NCI-H1436 (cell line): ENCODE measurements at places on chromosomes 2 and 18.
A peak's percentile ranks its signal among the peaks of the same experiment; 100 is the strongest.

DNA sequence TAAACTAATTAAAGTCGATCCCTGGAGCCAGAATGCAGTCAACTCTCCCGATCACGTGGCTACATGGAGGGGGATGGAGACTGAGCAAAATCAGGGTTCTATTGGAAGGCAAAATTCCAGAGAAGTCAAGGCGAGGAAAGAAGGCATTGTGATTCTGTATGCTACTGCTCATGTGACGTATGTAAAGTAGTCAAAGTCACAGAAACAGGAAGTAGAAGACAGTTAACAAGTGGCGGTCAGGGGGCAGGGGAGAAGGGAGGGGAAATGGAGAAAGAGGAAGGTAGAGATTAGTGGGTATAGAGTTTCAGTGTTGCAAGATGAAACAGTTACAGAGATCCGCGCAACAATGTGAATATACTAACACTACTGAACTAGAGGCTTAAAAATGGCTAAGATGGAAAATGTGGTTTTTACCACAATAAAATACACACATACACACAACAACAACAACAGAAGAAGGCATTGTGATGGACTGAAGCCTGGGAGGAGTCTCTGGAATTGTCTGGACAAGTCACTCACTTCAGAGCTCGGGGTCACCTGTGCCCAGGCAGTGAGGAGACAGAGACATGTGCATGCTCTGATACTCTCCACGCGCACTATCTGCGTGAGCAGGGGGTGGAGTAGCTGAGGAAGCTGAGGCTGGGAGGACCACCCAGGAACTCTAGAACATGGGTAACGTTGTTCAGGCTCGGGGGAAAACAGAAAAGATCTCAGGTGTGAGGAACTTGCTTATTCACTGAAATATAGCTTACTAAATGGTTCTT, 89.9 kb upstream of the CDCA7 start:
- DNase-seq, result no peak

GRCh38 chr2:149892563-149892962, 305.0 kb upstream of the MMADHC start:
- no peak for DNase-seq

DNA sequence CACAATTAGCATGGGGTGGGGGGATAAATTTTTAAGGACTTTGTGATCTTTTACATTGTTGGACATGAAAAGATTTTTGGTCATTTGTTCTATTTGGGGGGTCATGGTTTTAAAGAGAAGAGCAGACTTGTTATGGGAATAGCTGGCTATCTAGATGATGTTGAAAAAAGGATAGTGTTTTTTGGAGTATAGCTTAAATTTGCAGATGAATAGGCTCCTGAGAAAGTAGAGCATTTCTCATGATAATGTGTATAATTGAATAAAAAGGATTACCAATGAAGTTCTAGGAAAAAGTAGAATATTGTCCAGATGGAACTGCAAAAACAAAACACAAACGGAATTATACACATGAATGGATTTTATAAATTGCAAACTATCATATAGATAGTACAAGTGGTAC, 186.3 kb downstream of the GPD2 start:
- no peak for DNase-seq

DNA sequence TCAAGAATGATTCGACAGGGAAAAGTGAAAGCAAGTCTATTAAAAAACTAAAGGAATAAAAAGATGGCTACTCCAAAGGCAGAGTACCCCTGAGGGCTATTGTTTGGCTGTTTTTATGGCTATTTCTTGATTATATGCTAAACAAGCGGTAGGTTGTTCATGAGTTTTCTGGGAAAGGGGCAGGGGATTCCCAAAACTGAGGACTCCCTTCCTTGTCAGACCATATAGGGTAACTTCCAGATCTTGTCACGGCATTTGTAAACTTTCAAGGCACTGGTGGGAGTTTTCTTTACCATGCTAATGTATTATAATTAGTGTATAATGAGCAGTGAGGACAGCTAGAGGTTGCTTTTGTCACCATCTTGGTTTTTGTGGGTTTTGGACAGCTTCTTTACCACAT, 474.9 kb upstream of the MC4R start:
- no peak for DNase-seq

GRCh38 chr18:74567822-74568221, 29.8 kb upstream of the ZNF407 start:
- DNase-seq, result no peak

GRCh38 chr18:9757827-9758621, 49.9 kb downstream of the RAB31 start:
- DNase-seq, result no peak

- no peak for DNase-seq
Observed at GRCh38 chr2:236908439-236909192, 177.1 kb upstream of the COPS8 start.

GRCh38 chr2:20382965-20383810, 32.5 kb upstream of the PUM2 start:
- no peak for DNase-seq

DNA sequence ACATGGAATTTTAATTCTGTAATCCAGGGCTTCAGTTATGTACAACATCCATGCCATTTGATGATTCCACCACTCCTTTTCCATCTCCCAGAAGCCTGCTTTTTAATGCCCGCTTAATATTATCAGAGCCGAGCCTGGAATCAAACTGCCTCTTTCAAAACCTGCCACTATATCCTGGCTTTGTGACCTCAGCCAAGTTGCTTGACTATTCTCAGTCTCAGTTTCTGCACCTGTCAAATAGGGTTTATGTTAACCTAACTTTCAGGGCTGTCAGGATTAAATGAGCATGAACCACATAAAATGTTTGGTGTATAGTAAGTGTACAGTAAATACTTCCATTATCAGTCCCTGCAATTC, 108.7 kb downstream of the XRCC5 start:
- DNase-seq, result no peak

- DNase-seq, result no peak
Observed at GRCh38 chr18:46250084-46250811, 146.1 kb downstream of the HAUS1 start.

DNA sequence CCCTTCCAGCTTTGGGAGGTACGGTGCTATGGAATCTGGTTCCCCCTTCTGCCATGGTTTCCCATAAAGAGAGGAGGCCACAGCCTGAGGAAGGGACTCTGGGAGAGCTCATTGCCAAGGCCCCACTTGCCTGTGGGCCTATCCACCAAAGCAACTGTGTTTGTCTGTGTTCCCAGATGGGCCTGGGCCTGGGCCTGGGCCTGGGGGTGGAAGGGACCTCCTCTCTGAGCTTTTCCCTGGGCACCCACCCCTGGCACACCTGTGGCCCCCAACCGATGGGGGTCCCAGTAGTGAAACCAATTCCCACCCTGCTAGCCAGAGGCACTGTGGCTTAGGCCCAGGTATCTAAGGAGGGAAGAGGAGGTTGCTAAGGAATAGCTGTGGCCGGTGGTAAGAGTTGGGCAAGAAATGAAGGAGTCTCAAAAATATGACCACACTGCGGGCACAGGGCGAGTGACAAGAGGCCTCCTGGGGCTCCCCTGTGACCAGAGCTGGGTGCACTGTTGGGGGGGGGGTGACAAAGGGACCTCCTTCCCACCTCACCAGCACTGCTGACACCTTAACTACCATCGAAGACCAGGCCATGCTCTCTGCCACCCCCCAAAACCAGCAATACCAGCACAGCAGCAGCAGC, 4.9 kb upstream of the DUSP2 start:
- no peak for DNase-seq

DNA sequence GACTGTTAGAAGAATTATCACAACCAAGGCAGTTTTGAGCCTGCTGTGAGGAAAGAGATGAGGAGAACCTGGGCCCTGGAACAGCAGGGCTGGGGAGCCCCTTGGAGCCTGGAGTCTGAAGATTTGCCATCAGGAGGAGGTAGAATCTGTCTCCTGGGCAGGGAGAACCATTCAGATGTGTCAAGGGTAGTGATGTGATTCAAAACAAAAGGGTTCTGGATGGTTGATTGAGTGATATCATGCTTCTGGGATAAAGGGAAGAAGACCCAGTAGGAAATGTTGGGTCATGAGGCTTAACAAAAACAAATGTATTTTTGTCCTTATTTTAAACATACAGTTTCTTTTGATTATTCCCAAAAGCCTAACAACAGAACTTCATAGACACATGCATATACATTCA, 28.6 kb downstream of the RNF144A start:
- no peak for DNase-seq

GRCh38 chr2:39732482-39732881, 46.6 kb downstream of the THUMPD2 start:
- no peak for DNase-seq

DNA sequence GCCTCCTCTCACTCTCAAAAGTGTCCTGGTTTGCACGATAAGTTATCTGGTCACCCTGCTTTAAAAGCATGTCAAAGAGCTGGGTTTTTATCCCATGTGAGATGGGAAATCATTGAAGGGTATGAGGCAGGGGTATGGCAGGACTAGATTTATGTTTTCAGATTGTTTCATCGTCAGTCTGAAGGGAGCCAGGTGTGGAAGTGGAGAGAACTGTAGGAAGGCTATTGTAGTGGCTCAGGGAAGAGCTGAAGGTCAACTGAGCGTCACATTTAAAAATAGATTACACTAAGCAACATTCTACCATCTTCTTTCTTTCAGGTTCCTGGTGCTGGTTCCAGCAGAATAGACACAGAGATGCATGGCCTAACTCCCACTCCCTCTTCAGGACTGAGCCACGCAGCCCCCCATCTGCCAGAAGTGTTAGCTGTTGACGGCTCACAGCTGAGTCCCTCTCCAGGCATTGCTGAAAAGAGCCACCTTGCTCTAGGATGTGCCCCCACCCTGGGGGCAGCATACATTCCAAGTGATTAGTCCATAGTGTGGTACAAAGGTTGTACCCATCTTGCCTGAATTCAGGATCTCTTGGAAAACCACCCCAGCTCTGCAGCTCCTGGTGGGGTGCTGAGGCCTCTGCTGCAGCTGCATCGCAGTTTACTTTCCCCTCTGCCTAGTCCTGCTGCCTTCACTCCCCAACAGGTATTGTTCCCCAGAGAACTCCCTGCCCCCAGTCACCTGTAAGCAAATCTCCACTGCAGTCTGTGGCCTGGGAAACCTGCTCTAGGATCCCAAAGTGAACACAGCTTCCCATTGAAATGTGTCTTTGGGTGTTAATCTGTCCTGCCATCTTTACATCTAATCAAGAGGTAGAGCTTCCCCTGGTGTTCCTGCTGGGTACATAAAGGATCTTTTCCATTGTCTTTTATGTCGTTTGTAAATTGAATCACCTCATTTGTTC, 79.5 kb upstream of the KLF7 start:
- peak; percentile 35 for DNase-seq

- DNase-seq, result no peak
Observed at GRCh38 chr2:225771701-225772100, 372.2 kb downstream of the NYAP2 start.

DNA sequence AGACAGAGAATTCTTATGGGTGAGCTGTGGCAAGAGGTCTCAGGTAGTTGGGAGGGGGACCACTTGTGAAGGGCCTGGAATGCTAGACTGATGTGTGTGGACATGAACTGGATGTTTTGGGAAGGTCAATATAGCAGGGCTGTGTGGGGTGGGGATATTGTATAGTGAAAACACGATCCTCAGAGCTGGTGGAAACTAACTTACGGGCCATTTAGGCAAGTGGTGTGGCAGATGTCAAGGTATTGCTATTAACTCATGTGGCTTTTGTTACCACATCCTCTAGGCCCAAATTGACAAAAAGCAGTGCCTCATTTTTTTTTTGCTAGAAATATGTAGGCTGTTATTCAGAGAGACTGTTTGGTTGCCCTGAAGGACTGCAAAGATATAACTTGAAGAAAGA, 8.0 kb upstream of the GALNT1 start:
- no peak for DNase-seq

DNA sequence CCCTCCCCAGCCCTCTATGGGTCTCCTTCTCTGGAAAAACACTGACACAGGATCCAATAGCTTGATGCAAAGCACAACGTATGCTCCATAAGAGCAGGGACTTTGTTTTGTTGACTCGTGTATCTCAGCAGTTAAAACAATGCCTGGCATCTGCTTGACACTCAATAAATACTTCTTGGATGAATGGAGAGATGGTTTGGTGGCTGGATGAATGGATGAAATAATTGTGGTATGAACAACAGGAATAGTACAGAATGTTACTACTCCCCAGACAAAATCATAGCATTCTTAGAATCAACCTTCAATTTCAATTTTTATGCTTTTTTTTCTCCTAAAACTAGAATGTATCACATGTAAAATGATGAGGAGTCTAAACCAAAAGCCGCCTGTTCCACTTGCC, 57.4 kb downstream of the KCNE4 start:
- DNase-seq, result no peak

GRCh38 chr2:232980683-232981082, 32.4 kb downstream of the NGEF start:
- peak; percentile 49 for DNase-seq

DNA sequence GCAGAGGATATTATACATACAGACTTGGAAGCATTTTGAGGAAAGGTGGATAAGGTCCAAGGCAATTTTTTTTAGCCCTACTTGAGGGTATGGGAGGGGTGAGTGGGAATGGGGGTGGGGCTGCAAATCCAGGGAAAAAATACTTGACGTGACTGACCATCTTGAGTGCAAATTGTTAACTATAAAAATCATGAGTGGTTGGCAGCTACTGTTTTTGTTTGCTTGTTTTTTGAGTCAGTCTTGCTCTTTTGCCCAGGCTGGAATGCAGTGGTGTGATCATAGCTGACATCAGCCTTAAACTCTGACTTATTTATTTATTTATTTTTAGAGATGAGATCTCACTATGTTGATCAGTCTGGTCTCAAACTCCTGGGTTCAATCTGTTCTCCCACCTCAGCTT, 458.8 kb downstream of the PIK3C3 start:
- no peak for DNase-seq

GRCh38 chr2:230976671-230977171, 19.2 kb upstream of the SPATA3 start:
- no peak for DNase-seq

GRCh38 chr2:171763602-171764001, 76.3 kb downstream of the DYNC1I2 start:
- DNase-seq, result no peak

DNA sequence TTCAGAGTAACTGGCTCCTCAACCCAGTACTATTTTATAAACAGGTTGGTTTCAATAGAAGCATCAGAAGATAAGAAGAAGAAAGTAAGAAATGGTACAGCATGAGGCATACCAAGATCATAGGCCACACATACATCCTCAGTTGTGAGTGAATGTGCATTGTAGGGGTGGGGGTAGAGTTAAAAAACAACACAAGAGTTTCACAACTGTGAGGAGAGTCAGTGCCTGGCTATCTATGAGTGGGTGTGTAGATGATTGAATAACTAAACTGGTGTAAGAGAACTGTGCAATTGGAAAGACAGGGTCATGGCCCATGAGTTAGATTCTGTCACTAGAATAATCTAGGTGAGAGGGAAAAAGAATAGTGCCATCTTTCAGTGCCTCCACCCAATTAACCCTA, 748.2 kb upstream of the ACVR2A start:
- DNase-seq, result no peak

- no peak for DNase-seq
Observed at GRCh38 chr2:85475799-85476490, 57.4 kb downstream of the SH2D6 start.

DNA sequence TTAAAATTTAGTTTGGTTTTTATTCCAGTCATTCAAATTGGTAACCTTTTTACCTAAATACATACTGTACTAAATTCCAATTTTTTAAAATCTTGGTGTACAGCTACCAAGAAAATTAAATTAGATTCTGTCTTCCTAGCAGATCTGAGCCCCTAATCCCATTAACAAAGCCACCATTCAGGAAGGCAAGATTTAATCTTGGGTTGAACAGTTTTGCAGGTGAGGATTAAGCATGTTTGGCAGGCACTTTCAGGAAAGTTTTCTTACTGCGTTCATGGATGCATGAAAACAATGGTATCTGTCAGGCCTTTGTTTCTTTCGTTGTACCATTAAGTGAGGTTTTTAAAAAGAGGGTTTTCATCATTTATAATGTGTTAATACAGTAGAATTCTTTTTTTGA, 32.8 kb downstream of the ITPRID2 start:
- no peak for DNase-seq

- no peak for DNase-seq
Observed at GRCh38 chr2:100818606-100819369, 1.2 kb upstream of the NPAS2 start.
